WERI-Rb-1 (cell line): ENCODE measurements at places on chromosomes 5 and 9.

- DNase-seq: no peak
Measured at GRCh38 chr5:139650031-139650688, 2.0 kb downstream of the CXXC5 start.

DNA sequence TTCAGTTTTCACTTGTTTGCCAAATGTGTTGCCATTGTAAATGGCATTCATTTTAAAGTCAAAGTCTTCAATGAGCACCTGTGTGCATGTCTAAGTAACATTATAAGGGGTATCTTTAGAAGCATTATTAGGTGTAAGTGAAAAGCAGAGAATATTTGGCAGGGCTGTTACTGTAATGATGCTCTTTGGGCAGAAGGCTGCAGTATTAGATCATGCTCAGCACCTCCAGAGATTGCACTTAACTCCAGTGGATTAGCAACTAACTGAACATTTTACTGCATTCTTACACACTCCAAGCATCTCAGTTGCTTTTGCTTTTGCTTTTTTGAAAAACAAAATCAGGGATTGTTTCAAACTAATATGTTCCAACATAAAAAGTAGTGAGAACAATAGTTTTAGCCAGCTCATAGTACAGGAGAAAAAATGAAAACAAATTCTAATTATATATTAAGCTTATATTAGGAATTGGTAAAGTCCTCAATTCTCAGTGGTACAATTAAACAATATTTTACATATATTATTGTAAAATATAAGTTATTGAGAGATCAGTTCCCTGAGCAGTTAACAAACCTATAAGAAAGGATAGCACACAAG, 1740.9 kb upstream of the CDH9 start:
- DNase-seq: peak; percentile 17

- DNase-seq: no peak
Measured at GRCh38 chr5:172417983-172418630, 36.2 kb downstream of the SH3PXD2B start.

DNA sequence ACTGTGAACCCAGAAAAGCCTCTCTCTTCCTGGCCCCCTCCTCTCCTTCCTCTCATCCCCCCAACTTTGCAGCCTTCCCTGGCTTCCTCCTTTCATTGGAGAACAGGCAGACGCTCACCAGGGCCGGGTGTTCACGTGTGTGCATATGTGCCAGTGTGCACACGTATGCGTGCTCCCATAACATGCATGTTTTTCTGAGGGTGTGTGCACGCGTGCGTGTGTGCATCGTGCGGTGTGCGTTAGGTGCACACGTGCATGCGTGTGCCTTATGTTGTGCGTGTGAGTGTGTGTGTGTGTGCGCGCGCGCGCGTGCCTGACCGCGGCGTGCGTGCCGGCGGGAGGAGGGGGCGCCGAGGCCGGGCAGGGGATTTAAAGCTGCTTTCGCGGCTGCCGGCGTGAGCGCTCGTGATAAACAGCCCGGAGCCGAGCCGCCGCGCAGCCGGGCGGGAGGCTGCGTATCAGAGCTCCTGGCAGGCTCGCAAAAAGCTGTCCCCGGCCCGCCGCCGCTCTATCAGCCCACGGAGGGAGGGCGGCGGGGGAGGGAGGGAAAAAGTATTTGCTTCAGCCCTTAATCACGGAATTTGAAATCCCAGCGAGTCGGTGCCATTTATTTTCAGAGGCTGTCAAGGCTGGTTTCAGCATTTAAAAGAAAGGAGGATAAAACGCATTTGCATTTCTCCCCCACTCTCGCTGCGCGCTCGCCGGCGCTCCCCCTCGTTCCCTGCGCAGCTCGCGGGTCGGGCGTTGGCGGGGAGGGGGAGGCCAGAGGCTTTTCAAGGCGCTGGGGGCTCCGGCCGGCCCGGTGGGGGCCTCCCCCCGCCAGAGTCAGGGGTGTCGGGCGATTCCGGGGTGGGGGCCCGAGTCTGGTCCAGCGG, 183.9 kb downstream of the C9orf50 start:
- peak; percentile 89 for DNase-seq

DNA sequence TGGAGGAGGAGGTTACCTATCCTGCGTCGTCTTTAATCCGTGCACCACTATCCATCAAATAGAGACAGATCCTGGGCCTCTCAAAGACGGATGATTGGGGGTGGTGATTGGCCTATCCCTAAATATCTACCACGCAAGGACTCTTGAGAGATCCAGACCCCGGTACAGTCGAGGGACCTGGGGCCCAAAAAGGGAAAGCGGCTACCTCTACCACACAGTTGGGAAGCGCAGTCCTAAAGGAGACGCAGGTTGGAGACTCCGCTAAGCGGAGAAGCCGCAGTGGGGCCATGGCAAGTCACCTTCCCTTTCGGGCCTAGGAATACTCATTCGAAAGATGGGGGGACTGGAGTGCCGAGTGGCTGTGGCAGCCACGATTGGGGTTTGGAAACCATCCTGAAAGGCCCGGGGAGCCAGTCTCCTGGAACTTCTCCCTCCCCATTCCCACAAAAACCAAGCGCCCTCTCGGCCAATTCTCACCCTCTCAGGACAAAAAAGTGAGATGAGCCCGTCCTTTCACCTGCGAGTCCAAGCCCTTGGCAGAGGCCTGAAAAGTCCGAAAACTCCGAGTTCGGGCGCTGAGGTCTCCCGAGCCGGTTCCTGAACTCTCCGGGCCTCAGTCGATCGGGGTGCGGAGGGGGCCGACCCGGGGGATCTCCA, 499 bp upstream of the FOXE1 start:
- DNase-seq: peak; percentile 41

- DNase-seq: no peak
Measured at GRCh38 chr5:56681346-56681745, 134.0 kb upstream of the MAP3K1 start.
